IPS DF 19.7 (cell line): ENCODE measurements at places on chromosomes 2 and 18.

DNA sequence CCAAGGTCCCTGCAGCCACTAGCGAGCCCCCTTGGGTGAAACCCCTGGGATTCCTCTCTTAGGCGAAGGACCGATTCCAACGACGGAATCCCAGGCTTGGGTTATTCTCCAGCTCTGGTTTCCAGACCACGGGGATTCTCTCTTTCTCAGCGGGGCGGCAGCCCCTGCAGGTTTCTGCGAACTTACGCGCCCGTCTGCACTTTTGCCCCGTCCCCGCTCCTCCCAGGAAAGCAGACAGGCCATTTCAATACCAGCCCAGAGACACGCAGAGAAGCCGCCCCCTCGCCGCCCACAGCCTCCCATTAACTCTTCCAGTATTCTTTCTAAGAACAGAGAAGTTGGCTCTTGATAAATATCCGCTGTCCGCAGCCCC, 1.2 kb downstream of the CBLN2 start:
- DNase-seq, result no peak

GRCh38 chr2:102834523-102835273, 72.9 kb downstream of the TMEM182 start:
- DNase-seq, result no peak

- no peak for DNase-seq
These were observed 42.5 kb downstream of the HRH4 start for GRCh38 chr18:24502667-24503523.

- no peak for DNase-seq
These were observed 34.8 kb downstream of the LBH start for GRCh38 chr2:30266051-30266621.

GRCh38 chr2:67858886-67859285, 203.9 kb downstream of the C1D start:
- DNase-seq, result no peak

DNA sequence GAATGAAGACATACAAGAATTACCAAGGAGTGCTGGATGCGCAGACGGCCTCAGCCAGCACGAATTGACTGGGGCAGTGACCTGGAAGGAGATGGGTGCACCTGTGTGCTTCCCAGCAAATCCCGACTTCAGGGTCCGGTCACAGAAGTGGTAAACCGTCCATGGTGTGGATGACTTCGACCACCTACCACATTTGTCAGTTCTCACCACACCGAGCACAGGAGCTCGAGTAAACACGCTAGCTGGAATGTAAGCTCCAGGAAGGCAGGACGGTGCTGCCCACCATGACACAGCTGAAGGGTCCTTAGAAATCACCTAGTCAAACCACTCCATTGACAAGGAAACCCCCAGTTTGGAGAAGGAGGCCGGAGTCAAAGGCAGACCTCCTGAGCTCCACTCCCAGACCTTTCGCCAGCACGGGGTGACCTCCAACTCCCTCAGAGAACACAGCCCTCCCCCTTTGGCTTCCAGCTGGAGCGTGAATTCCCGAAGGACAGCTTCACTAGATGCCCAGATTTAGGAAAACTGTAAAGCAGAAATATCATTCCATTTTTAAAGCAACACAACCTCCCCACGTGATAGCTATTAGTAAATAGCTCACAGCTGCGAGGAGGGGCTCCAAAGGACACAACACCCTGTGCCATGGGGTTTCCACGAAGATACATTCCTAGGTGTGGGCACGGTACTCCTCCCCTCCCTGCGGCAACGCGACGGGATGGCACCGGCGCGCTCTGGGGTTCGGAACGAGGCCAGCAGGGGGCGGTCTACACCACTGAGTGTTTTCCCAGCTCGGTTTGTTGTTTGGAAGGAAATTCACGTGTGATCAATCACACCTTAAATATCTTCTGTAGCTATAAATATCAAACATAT, 34.1 kb upstream of the GNAL start:
- no peak for DNase-seq

- DNase-seq, result no peak
These were observed 386.2 kb downstream of the SETBP1 start for GRCh38 chr18:45066886-45067285.

DNA sequence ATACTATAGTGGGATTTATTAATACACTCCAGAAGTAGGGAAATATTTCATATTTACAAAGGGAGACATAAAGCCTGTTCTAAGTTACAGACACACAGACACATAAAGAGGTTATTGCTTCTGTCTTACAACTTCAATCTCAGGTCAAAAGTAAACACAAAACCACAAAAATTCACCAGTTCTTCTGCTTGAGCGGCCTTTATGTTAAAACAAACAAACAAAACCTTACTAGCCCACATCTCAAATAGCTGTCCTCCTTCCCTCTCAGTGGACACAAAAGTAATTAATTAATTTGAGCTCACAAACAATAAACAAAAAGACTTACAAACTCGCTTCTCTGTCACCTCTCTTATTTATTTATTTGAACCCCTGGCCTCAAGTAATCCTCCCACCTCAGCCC, 1.5 kb upstream of the ASNSD1 start:
- no peak for DNase-seq

DNA sequence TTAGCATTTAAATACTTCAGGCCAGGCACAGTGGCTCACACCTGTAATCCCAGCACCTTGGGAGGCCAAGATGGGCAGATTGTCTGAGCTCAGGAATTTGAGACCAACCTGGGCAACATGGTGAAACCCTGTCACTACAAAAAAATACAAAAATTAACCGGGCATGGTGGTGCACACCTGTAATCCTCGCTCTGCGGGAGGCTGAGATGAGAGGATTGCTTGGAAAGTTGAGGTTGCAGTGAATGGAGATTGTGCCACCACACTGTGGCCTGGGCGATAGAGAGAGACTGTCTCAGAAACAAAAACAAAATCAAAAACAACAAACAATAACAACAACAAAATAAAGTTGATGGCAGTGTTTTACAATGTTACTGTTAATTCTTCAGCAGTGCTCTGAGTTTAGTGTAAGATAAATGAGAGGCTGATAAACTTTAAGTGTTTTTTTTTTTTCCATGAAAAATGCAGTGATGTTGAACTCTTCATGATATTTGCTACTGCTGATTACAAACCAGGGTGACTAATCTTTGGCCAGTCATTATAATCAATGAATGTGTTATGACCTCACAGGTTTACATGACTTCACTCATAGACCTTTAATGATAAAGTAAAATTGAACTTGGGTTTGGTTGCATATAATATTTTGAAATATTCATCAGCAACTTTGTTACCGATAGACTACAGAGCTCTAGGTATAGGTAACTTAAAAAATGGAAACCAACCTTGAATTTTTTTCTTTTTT, 2.5 kb downstream of the ITGAV start:
- no peak for DNase-seq

GRCh38 chr2:45885171-45885621, 233.7 kb downstream of the PRKCE start:
- DNase-seq, result no peak

GRCh38 chr2:230227216-230227615, 1.7 kb downstream of the SP140 start:
- no peak for DNase-seq

DNA sequence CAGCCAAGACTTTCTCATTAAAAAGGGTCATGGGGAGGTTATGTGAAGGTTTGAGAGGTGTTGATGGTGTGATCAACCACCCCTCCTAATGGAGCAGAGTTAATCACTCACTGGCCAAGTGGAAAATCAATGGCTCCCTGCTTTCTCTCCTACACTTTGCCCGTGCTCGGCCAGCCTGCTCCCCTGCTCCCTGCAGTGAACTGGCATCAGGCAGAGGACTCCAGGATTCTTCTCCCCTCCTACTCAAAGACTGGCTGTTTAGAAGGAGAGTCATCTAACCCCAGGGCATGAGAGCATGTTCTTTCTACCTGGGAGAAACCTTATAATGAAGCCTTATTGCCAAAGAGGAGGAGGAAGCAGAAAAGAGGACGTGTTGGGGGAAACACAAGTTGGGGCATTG, 74.9 kb downstream of the SGPP2 start:
- DNase-seq, result no peak

- DNase-seq, result no peak
These were observed 266.5 kb upstream of the SALL3 start for GRCh38 chr18:78713069-78713468.

DNA sequence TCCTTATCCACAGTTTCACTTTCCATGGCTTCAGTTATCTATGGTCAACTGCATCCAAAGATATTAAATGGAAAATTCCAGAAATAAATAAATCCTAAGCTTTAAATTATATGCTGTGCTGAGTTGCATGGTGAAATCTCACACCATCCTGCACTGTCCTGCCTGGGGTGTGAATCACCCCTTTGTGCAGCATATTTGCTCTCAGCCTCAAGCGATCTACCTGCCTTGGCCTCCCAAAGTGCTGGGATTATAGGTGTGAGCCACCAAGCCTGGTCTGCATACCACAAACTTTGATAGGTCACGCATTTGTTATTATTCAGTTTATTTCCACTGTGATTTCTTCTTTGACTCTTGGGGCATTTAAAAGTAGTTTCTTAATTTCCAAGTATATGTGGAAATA, 117.2 kb downstream of the SPIRE1 start:
- no peak for DNase-seq

- no peak for DNase-seq
These were observed 54.0 kb upstream of the PGAP1 start for GRCh38 chr2:196980473-196980872.

DNA sequence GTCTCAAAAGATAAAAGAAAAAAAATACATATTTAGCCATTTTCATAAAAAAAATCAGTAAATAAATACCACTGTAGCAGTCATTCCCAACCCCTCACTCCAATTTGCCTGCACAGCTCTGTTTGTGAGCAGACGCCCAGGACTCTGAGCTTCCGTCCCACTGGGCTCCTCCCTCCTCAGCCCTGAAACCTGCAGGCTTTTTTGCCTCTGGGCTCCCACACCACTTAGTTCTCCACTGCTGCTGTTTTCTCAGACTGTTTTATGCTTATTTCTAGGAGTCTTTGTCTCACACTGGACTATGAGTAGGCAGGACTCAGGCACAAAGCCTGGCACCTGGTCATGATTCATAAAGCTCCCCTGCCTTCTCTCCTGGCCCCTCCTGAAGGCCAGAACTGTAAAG, 6.1 kb upstream of the CXCR1 start:
- no peak for DNase-seq

DNA sequence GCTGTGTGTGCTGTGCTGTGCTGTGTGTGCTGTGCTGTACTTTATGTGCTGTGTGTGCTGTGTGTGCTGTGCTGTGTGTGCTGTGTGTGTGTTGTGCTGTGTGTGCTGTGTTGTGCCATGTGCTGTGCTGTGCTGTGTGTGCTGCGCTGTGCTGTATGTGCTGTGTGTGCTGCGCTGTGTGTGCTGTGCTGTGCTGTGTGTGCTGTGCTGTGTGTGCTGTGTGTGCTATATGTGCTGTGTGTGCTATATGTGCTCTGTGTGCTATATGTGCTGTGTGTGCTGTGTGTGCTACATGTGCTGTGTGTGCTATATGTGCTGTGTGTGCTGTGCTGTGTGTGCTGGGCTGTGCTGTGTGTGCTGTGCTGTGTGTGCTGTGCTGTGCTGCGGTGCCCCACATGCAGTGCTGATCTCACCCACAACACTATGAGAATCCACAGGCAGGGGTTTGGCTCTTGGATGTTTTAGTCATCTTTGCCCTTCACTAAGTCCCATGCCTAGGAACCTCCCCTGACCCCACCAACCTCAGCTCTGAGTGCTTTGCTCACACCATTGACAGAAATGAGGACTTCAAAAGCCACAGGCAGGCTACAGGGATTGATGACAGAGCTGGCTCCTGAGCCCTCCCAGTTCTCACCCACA, 30.5 kb upstream of the MAL start:
- DNase-seq, result no peak

DNA sequence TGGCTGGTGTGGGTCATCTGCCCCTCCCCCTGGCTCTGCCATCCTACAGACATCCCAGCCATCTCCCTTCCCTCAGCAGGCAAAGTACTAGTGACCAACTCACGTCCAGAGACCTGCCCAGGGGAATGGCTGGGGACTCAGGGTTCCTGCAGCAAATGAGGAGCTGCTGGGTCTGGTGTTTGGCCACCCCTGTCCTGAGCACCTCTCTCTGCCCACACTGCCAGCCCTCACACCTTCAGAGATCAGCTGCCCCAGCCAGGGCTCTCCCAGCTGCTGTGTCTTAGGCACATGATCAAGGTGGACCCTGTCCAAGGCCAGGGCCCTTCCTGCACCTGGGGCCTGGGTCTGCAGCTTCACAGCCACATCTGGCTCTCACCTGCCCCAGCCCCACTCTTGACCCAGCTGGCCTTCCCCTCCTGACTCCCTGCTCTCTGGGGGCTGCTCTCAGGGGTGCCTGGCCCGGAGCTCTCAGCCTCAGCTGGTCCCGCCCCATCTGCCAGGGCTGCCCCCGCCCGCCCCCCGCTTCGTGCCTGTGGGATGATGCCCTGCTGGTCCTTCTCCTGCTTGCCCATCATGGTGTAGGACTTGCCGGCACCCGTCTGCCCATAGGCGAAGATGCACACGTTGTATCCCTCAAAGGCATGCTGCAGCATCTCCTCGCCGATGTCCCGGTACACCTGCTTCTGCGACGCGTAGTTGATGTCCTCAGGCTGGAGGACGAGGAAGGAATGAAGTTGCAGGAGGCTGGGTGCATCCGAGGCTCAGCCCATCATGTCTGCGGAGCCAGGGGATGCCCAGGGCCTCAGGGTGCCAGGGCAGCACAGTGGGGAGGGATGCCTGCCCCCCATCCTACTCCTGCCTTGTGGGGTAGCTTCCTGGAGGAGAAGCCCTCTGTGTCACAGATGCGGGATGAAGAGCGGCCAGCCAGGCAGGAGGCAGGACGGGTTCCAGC, 32.2 kb downstream of the KIF1A start:
- DNase-seq, result no peak

- DNase-seq, result no peak
These were observed 180.3 kb downstream of the ANKRD44 start for GRCh38 chr2:197130318-197130717.

DNA sequence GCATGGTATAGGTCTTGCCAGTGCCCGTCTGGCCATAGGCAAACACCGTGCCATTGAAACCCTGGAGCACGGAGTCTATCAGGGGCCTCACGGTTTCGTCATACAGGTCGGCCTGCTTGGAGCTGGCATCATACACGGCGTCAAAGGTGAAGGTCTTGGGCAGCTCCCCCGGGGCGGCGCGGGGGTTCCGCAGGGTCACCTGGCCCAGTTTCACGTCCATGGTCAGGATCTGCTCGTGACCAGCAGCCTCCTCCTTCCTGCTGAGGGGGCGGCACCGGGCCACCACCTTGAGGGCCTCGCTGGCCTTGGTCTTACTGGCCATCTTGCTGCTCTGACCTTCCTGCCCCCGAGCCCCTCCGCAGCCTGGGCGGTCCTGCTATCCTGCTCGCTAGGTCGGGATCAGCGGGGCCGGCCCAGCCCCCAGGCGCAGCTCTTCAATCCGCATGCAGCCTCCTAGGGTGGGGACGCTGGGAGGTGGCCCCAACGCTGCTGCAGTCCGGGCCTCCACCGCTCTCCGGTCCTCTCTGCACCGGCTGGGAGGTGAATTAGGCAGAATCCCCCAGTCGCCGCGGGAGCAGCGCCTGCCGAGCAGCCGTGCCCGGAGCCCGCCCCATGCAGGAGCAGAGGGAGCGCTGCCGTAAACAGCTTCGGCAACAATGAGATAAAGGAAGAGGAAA, 563 bp downstream of the KIF3C start:
- DNase-seq, result no peak

- no peak for DNase-seq
These were observed 283.5 kb downstream of the DSEL start for GRCh38 chr18:67232991-67233390.

GRCh38 chr2:46818819-46819218, 96.8 kb downstream of the MCFD2 start:
- DNase-seq, result no peak
